ENCODE measurements at places on chromosomes 4 and X.

DNA sequence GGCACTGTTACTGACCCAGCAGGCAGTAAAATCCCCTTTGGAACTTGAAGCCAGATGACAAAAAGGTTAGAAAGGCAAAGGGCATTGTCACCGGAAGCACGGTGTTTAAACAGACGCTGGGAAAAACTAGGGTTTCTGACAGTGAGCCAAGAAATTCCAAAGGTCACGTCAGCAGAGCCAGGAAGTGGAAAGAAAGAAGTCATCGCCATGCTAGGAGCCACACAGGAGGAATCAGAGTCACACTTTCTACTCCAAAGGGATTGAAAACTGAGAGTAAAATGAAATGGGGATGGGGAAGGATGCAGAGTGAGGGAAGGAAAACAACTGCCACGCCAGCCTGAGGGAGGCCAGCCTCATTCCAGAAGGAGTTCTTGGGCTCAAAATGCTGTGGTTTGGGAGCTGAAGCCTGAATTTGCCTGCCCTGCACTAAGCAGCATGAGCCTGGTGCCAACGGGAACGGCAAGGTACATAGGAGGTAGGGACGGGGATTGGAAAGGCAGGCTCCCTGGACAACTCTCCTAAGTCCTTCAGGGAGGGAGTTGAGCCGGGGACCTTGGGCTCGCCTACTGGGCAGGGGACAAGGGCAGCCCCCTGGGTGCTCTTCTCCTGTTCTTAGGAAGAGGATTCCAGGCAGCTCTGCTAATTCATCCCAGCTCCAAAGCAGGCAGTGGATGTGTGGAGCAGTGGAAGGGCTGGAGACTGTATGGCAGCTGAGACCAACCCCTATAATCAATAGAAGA lies 66.8 kb downstream of the SOWAHB start:
- DNase-seq: no peak

DNA sequence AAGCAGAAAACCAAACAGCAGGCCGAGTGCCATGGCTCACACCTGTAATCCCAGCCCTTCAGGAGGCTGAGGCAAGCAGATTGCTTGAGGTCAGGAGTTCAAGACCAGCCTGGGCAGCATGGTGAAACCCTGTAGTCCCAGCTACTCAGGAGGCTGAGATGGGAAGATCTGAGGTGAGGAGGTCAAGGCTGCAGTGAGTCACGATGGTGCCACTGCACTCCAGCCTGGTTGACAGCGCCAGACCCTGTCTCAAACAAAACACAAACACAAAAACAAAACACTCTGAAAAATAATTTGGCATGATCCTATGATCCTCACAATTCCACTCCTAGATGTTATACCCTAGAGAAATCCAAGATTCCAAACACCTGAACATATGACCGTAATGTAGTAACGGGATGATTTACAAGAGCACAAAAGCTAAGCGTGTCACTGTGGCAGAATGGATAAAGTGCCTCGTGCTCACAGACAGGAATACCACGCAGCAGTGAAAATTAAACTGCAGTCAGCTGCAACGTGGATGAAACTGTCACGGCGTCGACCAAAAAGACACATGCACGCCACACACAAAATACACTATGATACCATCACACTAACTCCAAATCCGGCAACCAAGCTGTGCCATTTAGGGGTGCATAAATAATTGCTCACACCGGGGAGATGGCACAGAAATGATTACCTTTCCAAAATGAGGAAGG lies 1.7 kb downstream of the NELFA start:
- DNase-seq: no peak

- no peak for DNase-seq
Measured at GRCh38 chr4:71683309-71683708, 100.6 kb downstream of the GC start.

DNA sequence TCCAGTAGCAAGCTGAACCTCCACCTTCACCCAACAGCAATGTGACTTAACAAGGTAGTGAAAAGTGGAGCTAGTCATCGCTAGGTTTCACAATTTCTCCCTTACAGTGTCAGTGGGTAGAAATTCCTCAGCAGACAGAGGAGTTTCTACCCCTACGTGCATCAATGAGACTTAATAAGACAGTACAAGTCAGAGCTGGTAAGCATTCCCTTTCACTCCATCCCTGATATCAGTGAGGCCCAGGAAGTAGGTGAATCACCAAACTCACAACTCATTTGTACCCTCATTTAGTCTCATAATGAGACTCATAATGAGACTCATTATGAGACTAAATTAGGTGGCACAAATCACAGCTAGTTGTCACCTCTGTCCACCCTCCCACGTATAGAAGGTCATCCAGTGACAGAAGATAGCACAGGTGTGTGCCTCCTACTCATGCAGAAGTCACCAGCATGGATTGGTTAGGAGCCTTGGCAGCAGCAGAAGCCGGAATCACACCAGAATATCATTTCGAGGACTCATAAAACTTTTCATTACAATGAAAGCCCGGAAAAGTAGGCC lies 50.8 kb upstream of the NUDT10 start:
- DNase-seq: no peak

- DNase-seq: no peak
Measured at GRCh38 chr4:145061318-145061920, 36.6 kb downstream of the ANAPC10 start.

DNA sequence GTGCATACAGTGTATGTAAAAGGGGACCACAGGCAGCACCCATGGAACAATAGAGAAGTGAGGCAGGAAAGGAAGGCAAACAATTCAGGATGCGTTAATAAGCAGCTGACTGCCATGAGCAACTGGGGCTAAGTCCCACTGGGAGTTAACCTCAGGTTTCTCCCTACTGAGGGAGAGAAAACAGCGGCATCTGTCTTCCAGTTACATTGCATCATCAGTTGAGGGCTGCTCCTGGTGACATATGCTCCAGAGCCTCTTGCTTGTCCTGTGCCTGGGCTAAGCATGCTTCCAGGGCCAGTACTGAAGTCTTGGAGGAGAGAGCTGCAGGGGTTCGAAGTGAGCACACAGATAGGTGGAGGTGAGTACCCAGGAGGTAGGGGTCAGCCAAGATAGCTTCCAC lies 24.3 kb downstream of the RAI2 start:
- peak; percentile 83 for DNase-seq

- DNase-seq: no peak
Measured at GRCh38 chr4:177099211-177099610, 210.5 kb upstream of the NEIL3 start.

DNA sequence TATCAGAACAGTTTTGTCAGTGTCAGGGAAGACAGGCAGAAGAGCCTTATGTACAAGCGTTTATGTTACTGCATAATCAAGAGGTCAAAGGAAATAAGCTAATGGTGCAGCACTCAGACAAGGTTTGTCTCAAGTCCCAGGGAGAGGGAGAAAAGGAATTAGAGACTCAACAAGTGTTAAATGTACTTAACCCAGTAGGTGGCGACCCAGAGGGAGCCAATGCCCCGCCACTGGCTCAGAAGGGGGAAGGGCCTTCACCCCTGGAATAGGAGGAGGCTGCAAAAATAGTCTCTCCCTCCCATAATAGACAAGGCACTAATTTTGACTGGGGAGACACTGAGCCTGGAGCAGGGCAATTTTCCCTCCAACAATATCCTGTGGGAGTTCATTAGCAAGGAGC lies 14.1 kb upstream of the PAPSS1 start:
- no peak for DNase-seq

DNA sequence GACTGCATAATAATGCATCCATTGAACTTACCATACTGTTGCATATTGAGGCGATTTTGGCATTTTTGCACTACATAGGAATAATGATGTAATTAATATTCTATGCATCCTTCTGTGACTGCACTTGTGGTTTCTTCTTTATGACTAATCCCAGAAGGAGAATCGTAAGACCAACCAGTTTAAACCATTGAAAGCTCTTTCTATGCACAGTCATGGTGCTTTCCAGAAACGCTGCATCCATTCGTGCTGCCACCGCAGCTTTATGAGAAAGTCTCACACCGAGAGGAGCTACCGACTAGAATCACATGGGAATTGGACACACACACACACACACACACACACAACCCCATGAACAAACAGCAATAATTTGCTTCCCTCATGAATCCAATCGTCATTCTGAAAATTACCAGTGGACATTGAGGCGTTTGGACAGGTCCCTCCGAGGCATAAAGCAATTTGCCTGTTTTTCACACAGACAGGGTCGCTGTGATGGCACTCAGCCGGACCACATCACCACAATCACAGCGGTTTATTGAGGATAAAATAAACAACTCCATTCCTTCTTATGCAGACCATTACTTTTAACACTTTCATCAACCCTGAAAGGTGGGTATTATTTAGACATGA lies 64.2 kb downstream of the PACRGL start:
- DNase-seq: no peak

GRCh38 chr4:9994246-9994847 lies 26.9 kb downstream of the SLC2A9 start:
- no peak for DNase-seq

DNA sequence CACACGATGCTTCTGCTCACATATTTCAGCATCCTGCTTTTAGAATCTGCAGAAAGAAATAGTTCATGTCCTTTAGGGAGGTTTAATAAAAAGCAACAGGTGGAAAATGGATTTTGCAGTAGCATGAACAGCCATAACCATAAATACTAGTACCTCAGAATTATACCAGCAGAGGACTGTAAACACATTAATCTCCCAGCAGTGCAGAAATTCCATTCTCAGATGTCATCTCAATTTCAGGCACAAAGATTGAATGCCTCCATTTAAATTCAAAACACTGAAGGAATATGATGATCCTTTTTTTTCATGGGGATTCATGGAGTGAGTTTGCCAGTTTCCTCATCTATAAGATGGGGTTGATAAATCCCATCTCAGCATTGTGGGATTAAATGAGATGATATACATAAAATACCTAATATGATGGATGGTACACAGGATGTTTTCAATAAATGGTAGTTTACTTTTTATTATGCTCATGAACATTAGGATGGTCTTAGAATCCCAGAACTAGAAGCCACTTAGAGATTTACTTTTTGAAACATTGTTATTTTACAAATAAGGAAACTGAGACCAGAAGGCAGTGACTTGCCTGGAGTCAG lies 566 bp upstream of the LIMCH1 start:
- DNase-seq: no peak

- DNase-seq: no peak
Measured at GRCh38 chr4:123587983-123588494, 191.4 kb downstream of the SPRY1 start.

DNA sequence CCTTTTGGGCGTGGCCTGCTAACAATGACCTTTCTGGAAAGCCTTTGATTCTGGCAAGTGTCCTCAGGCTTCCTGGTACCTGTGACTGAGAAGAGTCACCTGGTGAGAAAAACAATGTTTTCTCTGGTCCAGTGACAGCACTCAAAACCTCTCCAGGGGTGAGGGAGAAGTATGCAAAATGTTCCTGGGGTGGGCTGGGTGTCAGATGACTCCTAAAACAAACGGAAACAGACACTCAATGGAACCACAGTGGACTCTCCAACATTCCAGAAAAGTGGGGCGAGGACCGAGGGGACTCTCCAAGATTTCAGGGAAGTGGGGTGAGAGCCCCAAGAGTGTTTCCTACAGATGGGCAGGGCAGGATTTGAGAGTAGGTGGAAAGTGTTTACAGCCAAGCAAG lies 69.5 kb downstream of the ANAPC4 start:
- DNase-seq: no peak

DNA sequence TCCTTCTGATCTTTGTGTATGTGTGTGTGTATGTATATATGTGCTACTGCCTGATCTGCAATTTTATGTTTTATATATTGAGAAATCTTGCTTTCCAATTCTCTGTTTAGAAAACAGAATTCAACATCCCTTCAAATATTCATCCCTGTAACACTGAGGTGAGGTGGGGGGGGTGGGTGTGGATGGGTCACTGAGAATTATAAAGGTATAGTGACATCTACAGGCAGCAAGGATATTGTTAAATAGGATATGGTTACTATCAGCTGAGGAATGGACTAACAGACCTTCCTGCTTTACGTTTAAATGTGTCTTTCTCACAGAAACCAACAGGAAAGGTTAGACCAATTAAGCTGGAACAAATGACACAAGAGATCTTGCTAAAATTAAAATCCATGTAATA lies 19.0 kb upstream of the MAGEB2 start:
- DNase-seq: no peak

GRCh38 chr4:92387459-92388069 lies 83.8 kb downstream of the GRID2 start:
- peak; percentile 16 for DNase-seq

DNA sequence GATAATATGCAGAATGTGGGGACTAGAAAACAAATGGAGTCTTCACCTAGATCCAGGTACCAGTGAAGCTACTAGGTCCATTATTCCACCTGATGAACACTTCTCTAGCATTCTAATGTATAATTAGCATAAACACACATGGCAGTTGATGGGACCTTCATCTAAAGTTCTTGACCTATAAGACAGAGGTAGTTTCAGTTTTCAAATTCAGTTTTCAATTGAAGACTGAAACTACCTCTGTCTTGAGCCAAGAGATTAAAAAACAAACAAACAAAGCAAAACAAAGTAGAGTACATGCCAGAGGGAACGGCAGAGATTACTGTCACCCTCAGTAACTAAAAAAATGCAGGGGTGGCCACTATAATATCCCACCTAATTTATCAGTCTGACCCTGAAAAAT lies 199.9 kb upstream of the NEIL3 start:
- DNase-seq: no peak

DNA sequence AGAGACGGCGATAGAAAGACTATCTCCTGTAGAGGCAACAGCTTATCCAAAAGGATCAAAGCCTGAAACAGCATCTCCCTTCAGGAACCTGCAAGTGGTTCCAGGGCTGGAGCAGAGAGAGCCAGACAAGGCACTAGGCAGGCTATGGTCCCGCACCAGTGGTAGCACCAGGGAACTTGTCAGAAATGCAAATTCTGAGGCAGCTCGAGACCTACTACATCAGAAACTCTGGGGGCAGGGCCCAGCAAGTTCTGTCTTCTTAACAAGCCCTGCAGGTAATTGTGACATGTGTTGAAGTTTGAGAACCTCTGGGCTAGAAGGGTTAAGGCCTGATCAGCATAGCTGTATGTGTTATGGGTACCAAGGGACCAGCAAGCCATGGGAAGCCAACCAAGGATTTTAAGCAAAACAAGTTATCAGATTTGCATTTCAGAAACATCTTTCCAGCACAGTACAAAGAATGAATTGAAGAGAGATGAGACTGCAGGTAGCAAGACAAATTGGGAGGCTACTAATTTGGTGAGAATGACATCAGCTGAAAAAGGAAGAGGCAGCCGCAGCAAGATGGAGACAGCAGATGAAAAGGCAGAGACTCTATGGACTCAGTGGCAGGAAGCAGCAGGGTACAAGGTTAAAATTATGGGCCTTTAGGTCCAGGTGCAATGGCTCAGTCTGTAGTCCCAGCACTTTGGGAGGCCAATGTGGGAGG lies 139.7 kb downstream of the TSPAN5 start:
- DNase-seq: no peak

- no peak for DNase-seq
Measured at GRCh38 chrX:78527263-78527662, 131.9 kb downstream of the RTL3 start.

DNA sequence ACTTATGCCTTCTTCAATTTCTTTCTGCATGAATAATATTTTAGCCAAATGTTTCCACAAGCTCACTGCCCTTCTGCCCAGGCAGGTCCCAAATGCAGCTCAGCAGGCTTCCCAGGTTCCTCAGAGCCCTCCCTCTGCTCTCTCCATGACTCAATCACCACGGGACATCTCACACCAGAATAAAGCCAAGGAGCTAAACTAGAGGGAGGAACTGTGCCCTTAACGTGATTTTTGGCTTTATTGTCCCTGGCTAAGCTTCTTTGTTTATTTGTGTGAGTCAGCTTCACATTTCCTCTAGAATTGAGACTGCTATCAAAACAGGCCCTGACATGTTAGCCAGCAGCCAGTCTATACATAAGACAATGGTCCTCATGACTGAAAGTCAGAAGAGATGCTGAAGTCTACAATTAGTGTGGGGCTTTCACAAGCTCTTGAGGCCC lies 186.4 kb upstream of the GALNT7 start:
- DNase-seq: no peak

- DNase-seq: peak; percentile 0
Measured at GRCh38 chr4:39976945-39977488, 694 bp downstream of the PDS5A start.
